ENCODE measurements at places on chromosomes 6 and 20. TPM values are rescaled to one million over a fixed set of nuclear protein-coding genes. Genes with fewer than 3 reads are reported as not detected.

Gene CENPW
- 1.1 TPM for total RNA-seq

Gene ADAM33
- not detected for total RNA-seq

Gene SPATS1
- total RNA-seq: not detected

Gene ADGB
- under 0.01 TPM for total RNA-seq

Gene KCNK15
- total RNA-seq: 0.27 TPM

Gene PROKR2
- not detected for total RNA-seq

Gene GSTA2
- not detected for total RNA-seq
